ENCODE measurements at places on chromosomes 7 and 10. TPM values are rescaled to one million over a fixed set of nuclear protein-coding genes. Genes with fewer than 3 reads are reported as not detected.

The CRPPA gene
- 1.2 TPM for polyA plus RNA-seq

The IGF2BP3 gene
- not detected for polyA plus RNA-seq

The GIMAP5 gene
- polyA plus RNA-seq, result 7.9 TPM

DNA sequence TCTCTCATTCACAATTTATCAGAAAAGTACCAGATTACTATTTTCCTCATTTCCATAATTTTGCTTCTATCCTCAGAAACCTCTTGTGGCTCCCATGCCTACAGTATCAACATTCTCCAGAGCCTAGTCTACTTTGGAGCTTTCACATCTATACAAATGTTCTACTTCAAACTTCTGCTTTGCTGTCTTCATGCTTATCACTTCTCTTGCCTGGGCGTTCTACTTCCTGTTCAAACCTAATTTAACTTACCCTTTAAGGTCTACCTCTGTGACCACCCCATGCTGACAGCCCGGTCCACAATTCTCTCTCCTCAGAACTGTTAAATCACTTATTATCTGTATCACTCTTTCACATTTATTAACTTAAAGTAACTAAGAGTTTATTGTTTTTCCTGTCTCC lies 6.1 kb upstream of the PTPN12 start:
- no peaks in the 10 kb centered on the region for H3K36me3 ChIP-seq
- H3K27me3 ChIP-seq, result no peaks in the 10 kb centered on the region
- H3K4me3 ChIP-seq, result no peak overlapping the region
- H3K4me1 ChIP-seq, result peaks cover 3% of the 10 kb centered on the region
- no peak overlapping the region for H3K27ac ChIP-seq

Measured in sigmoid colon (tissue), 7 donors.